ENCODE measurements at places on chromosomes 12 and 14. TPM values are rescaled to one million over a fixed set of nuclear protein-coding genes. Genes with fewer than 3 reads are reported as not detected.

Gene NGB
- total RNA-seq: not detected

Gene P2RX7
- total RNA-seq: 3.8 TPM

Gene AKT1
- 216 TPM for total RNA-seq

Gene SOS2
- 13.9 TPM for total RNA-seq

Gene KIF5A
- 0.66 TPM for total RNA-seq

Gene TTC9
- 0.15 TPM for total RNA-seq

Gene GYS2
- total RNA-seq: not detected

Gene OR4K15
- not detected for total RNA-seq

Gene FBRSL1
- total RNA-seq: 3.6 TPM

Gene APOF
- not detected for total RNA-seq

Gene CCDC197
- not detected for total RNA-seq

Gene RAB2B
- 25.1 TPM for total RNA-seq

Gene SPPL3
- total RNA-seq: 6.6 TPM

Gene FITM1
- 0.44 TPM for total RNA-seq

Gene SLC5A8
- total RNA-seq: not detected

Gene HOXC6
- total RNA-seq: under 0.01 TPM

Gene SYT10
- not detected for total RNA-seq

Gene GLIPR1L1
- total RNA-seq: not detected

Gene JAG2
- total RNA-seq: 1.6 TPM

Gene TCHP
- total RNA-seq: 10.1 TPM

Gene MYH7
- not detected for total RNA-seq

Gene KRT78
- not detected for total RNA-seq

Gene PROX2
- not detected for total RNA-seq

Gene SSPN
- 10.9 TPM for total RNA-seq

Gene MMP19
- total RNA-seq: 12.1 TPM

Gene TPPP2
- total RNA-seq: not detected

Gene CCDC38
- not detected for total RNA-seq

Gene RNASE3
- total RNA-seq: not detected

Gene GPRC5A
- 3.1 TPM for total RNA-seq

Gene POTEG
- total RNA-seq: not detected

Gene MDGA2
- total RNA-seq: under 0.01 TPM

Gene MORN3
- total RNA-seq: 0.33 TPM

Gene FOXN4
- not detected for total RNA-seq

Gene HCAR3
- not detected for total RNA-seq

Gene ETFRF1
- 18.7 TPM for total RNA-seq

Gene CCDC196
- not detected for total RNA-seq

Gene KRT75
- total RNA-seq: not detected

Gene KRT74
- total RNA-seq: not detected

Gene CAPZA3
- not detected for total RNA-seq

Gene DUSP16
- 11.8 TPM for total RNA-seq

Gene FIGNL2
- 0.29 TPM for total RNA-seq

Gene NR1H4
- total RNA-seq: not detected

Gene PAX9
- not detected for total RNA-seq

Gene TSHR
- total RNA-seq: 0.33 TPM

Gene PRICKLE1
- total RNA-seq: 3.6 TPM

Gene ATP5F1B
- 542 TPM for total RNA-seq

Gene LTB4R
- 0.87 TPM for total RNA-seq

Gene CCNK
- total RNA-seq: 42.3 TPM

Gene TC2N
- total RNA-seq: 0.29 TPM

Gene ESR2
- total RNA-seq: 0.29 TPM

Gene NTF3
- 0.50 TPM for total RNA-seq

Gene INSM2
- not detected for total RNA-seq

Gene TEX52
- not detected for total RNA-seq

Gene DBX2
- total RNA-seq: not detected

Gene ASCL1
- not detected for total RNA-seq

Gene EXOC5
- total RNA-seq: 77.7 TPM

Gene CLEC1B
- not detected for total RNA-seq

Gene TDRD9
- total RNA-seq: 0.33 TPM

Gene GALNT8
- 0.29 TPM for total RNA-seq
